Activated T-helper 2 cell treated with anti-CD3 and anti-CD28 coated beads, Interferon-gamma antibody, Interleukin-2, Interleukin-4, amounts not matched to agents 10 μg/mL and 5 μg/mL and 100 μg/mL, durations not matched to agents 14 hours and 24 hours and 36 hours (primary cell): ENCODE measurements at places on chromosomes 3 and 15.

DNA sequence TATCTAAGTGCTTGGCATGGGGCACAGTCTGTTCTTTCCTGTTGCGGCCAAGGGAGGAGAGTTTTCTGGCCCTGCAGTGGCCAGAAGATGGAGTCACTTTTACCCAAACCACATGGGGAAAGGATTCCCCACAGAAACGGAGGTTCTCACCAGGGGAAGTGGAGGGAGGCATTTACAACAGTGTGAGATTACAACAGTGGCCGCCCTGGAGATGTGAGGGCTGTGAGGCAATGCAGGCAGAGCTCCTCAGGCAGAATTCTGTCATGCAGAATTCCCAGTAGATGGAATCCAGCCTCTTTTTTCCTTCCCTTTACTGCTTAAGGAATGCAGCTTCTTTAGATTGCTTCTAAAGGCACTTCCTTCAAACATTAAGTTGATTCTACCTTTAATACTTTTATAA lies 83.1 kb downstream of the CACNA1D start:
- DNase-seq, result no peak

GRCh38 chr15:29018995-29019976 lies 133.5 kb downstream of the APBA2 start:
- DNase-seq, result no peak

DNA sequence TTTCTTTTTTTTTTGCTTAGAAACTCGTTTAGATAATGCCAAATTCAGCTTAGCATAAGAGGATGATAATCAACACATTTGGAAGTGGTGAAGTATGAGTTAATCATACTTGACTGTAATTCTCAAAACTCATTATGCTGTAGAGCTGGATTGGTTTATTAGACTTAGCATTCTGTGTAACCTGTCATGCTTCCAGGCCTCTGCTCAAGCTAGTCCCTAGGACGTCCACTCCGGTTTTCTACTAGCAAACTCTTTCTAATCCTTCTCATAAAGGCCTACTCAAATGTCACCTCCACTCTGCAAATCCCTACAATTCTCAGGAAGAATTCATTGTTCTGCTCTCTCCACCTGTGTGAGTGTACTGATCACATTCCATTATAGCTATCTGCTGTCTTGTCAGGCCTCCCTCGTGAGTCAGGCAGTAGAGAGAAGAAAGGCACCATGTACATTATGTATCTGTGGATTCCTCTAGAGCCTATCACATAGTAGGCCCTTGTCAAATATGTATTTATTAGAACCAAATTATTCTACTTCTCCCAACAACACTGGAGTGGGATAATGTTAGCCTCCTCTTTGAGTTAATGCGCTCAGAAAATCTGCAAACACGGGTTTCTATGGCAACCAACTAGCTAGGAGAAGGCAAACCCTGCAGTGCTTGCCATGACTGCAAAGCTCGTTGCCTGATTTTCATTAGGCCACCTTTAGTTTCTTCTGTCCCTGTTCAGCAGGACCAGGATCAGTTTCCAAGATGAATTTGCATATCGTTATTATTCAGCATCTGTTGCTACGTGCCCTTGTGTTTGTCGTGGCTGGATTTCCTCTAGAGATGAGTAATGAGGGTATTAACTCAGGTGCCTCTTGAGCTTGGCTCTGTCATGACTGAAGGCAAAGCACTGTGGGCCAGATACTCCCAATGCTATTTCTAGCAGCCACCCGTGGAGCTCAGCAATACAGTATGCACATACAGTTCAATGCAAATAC lies 30.7 kb downstream of the ATP13A5 start:
- DNase-seq, result no peak

- no peak for DNase-seq
These were observed 135.7 kb downstream of the MEIS2 start for GRCh38 chr15:36964626-36965025.

DNA sequence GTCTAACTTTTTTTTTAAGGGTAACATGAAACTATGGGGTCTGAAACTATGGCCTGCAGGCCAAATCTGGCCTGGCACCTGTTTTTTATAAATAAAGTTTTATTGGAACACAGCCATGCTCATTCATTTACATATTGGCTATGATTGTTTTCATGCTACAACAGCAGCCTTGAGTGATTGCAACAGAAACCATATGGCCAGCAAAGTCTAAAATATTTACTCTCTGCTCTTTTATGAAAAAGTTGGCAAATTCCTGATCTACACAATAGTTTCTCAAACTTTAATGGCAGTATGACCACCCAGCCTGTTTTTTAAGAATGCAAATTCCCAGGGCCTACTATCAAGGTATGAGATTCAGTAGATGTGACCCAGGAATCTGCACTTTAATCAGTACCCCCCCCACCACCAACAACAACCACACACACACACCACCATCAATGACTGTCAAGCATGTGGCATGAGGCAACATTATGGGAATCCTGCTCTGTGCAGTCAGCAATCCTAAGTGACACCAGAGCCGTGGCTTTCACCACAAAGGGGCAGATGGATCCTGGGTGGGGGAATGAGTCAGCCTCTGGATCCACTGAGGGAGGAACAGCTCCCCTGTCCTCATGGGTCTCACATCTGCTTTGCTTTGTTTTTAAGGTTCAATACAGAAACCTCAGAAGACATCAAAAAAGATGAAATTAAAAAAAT lies 142.8 kb downstream of the NTRK3 start:
- no peak for DNase-seq

DNA sequence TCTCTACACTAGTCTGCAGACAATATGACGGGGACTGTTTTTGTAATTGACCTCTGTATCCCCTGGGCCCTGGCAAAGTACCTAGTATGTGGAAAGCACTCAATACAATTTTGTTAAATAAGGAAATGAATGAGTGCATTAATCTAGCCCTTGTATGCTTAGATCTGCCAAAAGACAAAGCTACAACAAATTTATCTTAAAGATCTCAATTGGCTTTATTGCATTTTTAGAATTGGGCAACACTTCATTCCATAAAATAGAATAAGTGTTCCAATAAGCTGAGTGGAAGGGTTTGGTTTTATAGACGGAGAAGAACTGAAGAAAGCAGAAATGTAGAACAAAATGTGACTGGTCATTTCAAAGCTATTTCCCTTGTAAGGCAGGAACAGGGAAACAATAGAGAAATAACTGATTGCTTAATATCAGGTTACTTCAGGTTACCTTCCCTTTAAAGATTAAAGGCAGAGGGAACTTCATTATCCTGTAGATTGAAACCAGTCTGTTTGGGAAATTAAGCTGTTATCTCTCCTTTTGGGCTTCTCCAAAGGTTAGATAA lies 108.3 kb upstream of the MME start:
- DNase-seq, result no peak

DNA sequence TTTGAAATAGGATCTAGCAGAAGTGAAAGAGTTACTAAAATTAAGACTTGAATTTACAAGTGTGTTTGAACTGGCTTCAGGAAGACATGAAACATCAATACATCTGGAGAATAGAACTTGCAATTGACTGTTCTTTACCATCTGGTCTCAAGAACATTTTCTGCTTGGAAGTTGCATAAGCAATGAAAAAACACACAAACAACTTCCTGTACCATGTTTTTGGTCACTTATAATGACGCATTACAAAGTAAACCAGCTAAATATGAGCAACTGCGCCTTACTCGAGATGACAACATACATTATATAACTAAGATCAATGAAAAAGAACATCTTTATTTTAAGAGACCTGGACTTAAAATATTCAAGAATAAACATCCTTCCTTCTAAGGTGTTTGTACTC lies 112.5 kb downstream of the TIGIT start:
- no peak for DNase-seq

GRCh38 chr15:77643764-77644163 lies 11.1 kb upstream of the LINGO1 start:
- no peak for DNase-seq

DNA sequence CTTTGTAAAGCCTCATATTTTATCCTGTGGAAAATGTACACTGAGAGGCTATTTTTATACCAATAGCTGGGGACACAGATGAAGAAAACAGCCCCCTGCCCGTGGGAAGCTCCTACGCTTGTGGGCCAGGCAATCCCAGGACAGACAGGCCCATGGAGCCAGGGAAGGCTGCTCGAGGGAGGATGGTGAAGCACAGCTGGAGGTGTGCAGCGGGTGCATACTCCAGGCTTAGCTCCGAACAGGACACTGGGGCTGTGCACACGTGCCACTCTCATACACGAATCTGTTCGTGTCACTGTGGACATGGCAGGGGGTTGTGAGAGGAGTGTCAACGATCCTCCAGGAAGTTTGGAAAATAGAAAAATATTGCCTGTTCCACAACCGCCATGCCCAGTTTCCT lies 36.1 kb downstream of the SMAD6 start:
- DNase-seq, result no peak

GRCh38 chr15:52778457-52778856 lies 11.7 kb downstream of the ONECUT1 start:
- no peak for DNase-seq
